ENCODE measurements at places on chromosomes 13 and 19.
A peak's percentile ranks its signal among the peaks of the same experiment; 100 is the strongest.

- DNase-seq: peak; percentile 62
These were observed 273.4 kb downstream of the NHLRC3 start for GRCh38 chr13:39311619-39312018.

DNA sequence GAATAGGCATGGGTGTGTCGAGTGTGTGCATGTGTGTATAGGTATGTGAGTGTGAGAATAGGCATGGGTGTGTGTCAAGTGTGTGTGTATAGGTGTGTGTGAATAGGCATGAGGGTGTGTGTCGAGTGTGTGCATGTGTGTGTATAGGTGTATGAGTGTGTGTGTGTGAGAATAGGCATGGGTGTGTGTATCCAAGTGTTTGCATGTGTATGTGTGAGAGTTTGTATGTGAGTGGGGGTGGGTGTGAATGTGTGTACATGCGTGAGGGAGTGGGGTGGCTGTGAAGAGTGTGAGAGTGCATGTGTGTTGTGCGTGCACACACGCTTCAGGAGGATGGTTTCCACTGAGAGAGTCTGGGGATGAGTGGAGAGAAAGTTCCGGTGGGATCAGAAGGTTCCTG, 13.5 kb downstream of the EVI5L start:
- no peak for DNase-seq

- DNase-seq: peak; percentile 82
These were observed at the start of gene RAB20 for GRCh38 chr13:110561344-110562035. Gene RAB20 (minus strand): TSS chr13:110561722. CDS start chr13:110561519, 203 bp downstream.

DNA sequence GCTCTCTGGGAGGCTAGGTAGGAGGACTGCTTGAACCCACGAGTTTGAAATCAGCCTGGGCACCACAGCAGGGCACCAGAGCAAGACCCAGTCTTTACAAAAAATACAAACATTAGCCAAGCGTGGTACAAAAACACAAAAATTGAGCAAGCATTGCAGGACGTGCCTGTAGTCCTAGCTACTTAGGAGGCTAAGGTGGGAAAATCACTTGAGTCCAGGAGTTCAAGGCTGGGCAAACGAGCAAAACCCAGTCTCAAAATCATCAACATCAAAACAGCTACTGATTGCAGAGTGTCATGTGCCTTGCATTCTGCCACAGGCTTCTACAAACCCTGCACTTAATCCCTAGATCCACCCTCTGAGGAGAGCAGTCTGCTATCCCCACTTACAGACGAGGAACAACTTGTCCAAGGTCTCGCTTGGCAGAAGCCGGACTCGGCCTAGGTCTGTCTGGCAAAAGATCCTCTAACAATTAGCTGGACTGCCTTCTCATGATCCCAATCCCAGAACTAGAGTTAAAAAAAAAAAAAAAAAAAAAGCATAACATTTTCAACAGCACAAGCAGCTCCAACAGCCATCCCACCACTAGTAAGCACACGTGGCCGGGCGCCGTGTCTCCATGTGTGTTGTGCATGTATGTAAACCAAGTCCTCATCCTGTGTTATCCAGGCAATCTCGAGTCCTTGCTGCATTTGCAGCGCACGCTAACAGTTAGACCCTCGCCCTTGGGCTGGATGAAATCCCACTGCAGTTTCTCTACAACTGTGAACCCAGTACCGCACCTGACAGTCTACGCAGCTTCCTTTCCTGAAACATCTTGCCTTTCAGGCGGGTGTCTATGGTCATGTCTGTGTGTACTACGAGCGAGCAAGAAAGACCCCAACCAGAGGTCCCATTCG, 2.0 kb downstream of the PPP6R1 start:
- no peak for DNase-seq

- DNase-seq: peak; percentile 66
These were observed at the start of gene RNASEH2B for GRCh38 chr13:50909605-50910484. Gene RNASEH2B (plus strand): TSS chr13:50909791. CDS start chr13:50910077, 286 bp downstream.

- peak; percentile 49 for DNase-seq
These were observed 27.2 kb downstream of the RCBTB2 start for GRCh38 chr13:48505597-48506091.

- DNase-seq: no peak
These were observed 4.8 kb upstream of the ZNF536 start for GRCh38 chr19:30367421-30367820.

- no peak for DNase-seq
These were observed 406.2 kb downstream of the EFNB2 start for GRCh38 chr13:106129273-106129672.

All from fibroblast of skin of back (primary cell).